ENCODE measurements at places on chromosomes 3 and 15. TPM values are rescaled to one million over a fixed set of nuclear protein-coding genes. Genes with fewer than 3 reads are reported as not detected.

ABHD6 gene
- 6.2 TPM for total RNA-seq

MKRN3 gene
- total RNA-seq = 2.0 TPM

SLC28A1 gene
- not detected for total RNA-seq

GOLGA8B gene
- total RNA-seq = 8.3 TPM
